ENCODE measurements at places on chromosomes 13 and 19. TPM values are rescaled to one million over a fixed set of nuclear protein-coding genes. Genes with fewer than 3 reads are reported as not detected.

The COPE gene
- 137 TPM for total RNA-seq

The FBXO27 gene
- total RNA-seq = 4.6 TPM

The SIAH3 gene
- total RNA-seq = not detected

The ADGRE3 gene
- not detected for total RNA-seq

The IFI30 gene
- 10.4 TPM for total RNA-seq

The CEBPA gene
- total RNA-seq = 9.8 TPM

The C13orf46 gene
- total RNA-seq = 0.10 TPM

The EML2 gene
- total RNA-seq = 21.3 TPM

The ZNF574 gene
- 39.3 TPM for total RNA-seq

The SIGLECL1 gene
- not detected for total RNA-seq

The DAZAP1 gene
- total RNA-seq = 85.0 TPM

The C1QTNF9B gene
- total RNA-seq = not detected

The PTGER1 gene
- total RNA-seq = not detected

The CGB7 gene
- total RNA-seq = 0.37 TPM

The GPC5 gene
- not detected for total RNA-seq

The ZNF616 gene
- total RNA-seq = 0.82 TPM

The SYNGR4 gene
- 1.9 TPM for total RNA-seq

The KIR2DL4 gene
- not detected for total RNA-seq

The METTL21C gene
- total RNA-seq = not detected

The SIRT2 gene
- total RNA-seq = 36.3 TPM

The LGI4 gene
- 0.10 TPM for total RNA-seq

The TNFSF13B gene
- total RNA-seq = 0.03 TPM

The PLIN5 gene
- total RNA-seq = not detected

The ELSPBP1 gene
- not detected for total RNA-seq

The HNRNPA1L2 gene
- 6.5 TPM for total RNA-seq

The BRME1 gene
- total RNA-seq = 0.57 TPM

The LRRC63 gene
- total RNA-seq = not detected

The SGTA gene
- 72.3 TPM for total RNA-seq

All from A549 treated with RU486 at 1 μM for 4 hours (cell line).